ENCODE measurements at places on chromosomes 1 and 21. TPM values are rescaled to one million over a fixed set of nuclear protein-coding genes. Genes with fewer than 3 reads are reported as not detected.

DNA sequence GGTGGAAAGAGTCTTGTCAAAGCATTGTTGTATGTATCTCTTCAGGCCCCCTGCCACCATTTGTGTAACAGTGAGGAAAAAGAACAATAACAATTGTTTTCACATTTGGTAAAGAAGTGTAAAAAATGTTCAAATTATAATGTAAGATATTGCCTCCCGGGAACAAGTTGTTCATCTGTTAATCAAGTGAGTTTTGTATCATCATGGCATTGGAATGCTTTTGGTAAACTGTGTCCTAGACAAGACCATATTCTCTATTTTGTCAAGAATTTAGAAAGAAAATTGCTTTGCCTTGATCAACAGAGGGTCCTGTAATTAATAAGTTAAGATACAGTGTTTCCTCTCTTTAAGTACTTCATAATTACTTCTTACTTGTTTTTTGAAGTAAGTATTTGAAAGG, 692.0 kb upstream of the NR5A2 start:
- DNase-seq = no peak

The S100A3 gene
- total RNA-seq = 6.5 TPM

The STUM gene
- not detected for total RNA-seq

GRCh38 chr1:118271883-118272282, 86.9 kb upstream of the SPAG17 start:
- DNase-seq = no peak

GRCh38 chr1:65355031-65355712, 45.8 kb downstream of the DNAJC6 start:
- no peak for DNase-seq

The RHD gene
- total RNA-seq = 0.17 TPM

The UMODL1 gene
- not detected for total RNA-seq

GRCh38 chr1:224069138-224069537, 44.8 kb upstream of the FBXO28 start:
- no peak for DNase-seq

- peak; percentile 35 for DNase-seq
These were observed 78.6 kb upstream of the SOD1 start for GRCh38 chr21:31580866-31581276.

DNA sequence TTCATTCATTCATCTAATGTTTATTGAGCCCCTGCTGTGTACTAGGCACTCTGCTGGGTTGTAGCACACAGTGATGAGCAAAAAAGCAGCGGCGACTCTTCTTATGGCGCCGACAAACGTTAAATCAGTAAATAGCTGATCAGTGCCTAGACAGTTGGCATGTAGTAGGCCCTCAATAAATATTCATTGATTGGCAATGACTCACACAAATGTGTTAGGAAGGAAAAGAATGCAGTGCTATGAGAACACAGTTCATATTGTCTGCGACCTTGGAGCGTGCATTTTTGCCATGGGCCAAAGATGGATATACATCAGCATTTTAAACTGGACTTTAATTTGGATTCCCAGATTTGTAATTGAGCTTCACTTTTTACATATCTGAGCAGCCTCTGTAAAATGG, 52.0 kb downstream of the PRDM2 start:
- DNase-seq = no peak

Measured in HFFc6 (cell line).